ENCODE measurements at places on chromosomes 1 and 21.

DNA sequence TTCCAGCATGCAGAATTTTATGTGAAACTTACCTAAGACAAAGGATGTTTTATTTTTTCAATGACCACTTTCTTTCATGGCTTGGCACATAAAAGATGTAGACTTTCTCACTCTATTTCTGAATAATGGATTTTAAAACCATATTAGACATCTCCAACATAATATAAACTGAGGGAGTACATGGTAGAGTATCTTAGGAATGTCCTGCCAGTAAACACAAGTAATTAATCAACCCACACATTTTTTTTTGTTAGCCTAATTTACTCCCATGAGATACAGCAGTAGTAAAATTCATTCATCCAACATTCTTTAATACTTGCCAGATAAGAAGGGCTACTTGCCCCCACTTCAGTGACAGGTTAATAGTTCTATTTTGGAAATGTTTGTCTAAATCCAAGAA is 235.4 kb upstream of the ADAMTS5 start:
- DNase-seq: no peak

- no peak for DNase-seq
These were observed 394.4 kb upstream of the VAMP3 start for GRCh38 chr1:7376676-7377075.

- DNase-seq: no peak
These were observed 43.1 kb downstream of the ZNF281 start for GRCh38 chr1:200366577-200367253.

DNA sequence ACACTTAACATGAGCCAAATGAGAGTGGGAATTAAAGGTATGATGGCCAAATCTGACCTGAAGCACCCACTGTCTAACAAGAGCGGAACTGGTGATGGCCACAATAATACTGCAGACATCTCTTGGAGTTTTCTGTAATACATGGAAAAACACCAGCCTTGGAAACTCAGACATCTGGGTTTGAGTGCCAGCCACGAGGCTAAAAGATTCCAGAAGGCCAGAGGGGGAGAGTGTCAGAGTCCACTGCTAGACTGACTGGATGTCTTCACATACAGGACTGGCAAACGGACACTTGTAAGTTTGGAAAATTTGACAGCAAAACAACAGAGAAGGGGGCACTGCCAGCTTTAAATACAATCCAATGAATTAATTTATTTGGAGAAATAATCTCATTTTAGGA is 175.1 kb downstream of the ADSS2 start:
- DNase-seq: no peak
